HFFc6 (cell line): ENCODE measurements at places on chromosomes 6 and 20. TPM values are rescaled to one million over a fixed set of nuclear protein-coding genes. Genes with fewer than 3 reads are reported as not detected.

Gene CNKSR3
- total RNA-seq: 17.5 to 20.2 TPM (median 18.8 TPM) in 3 replicates

- no peaks in the 10 kb centered on the region for H3K36me3 ChIP-seq
- H3K27me3 ChIP-seq: peaks cover 28% of the 10 kb centered on the region
- DNase-seq: no peak
- no peaks in the 10 kb centered on the region for H3K4me1 ChIP-seq
- H3K27ac ChIP-seq: no peak overlapping the region
Observed at GRCh38 chr6:44361947-44362346, 19.5 kb downstream of the SPATS1 start.

GRCh38 chr6:156111913-156112312, 656.3 kb upstream of the NOX3 start:
- no peak for DNase-seq
- no peak overlapping the region for H3K4me3 ChIP-seq
- no peak overlapping the region for H3K27ac ChIP-seq
- no peaks in the 10 kb centered on the region for H3K4me1 ChIP-seq
- no peaks in the 10 kb centered on the region for H3K36me3 ChIP-seq

- peaks cover 3% of the 10 kb centered on the region; the same call in 1 of the 2 replicates for H3K27me3 ChIP-seq
- peak; percentile 57 for DNase-seq
- peak overlapping the region; percentile 46 for H3K4me3 ChIP-seq
- peak overlapping the region; percentile 88 for H3K27ac ChIP-seq
Observed at GRCh38 chr6:149080511-149080910, 237.0 kb upstream of the TAB2 start.

DNA sequence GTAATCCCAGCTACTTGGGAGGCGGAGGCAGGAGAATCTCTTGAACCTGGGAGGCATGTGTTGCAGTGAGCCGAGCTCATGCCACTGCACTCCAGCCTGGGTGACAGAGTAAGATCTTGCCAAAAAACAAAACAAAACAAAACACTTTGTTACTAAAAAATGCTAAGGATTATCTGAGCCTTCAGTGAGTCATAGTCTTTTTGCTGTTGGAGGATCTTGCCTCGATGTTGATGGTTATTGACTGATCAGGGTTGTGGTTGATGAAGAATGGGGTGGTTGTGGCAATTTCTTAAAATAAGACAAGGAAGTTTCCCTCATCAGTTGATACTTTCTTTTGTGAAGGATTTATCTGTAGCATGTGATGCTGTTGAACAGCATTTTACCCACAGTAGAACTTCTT, 196.8 kb upstream of the HDDC2 start:
- no peaks in the 10 kb centered on the region; the same call in 1 of the 2 replicates for H3K27me3 ChIP-seq
- no peak overlapping the region for H3K4me3 ChIP-seq
- no peak for DNase-seq
- no peak overlapping the region for H3K27ac ChIP-seq
- no peaks in the 10 kb centered on the region for H3K4me1 ChIP-seq

DNA sequence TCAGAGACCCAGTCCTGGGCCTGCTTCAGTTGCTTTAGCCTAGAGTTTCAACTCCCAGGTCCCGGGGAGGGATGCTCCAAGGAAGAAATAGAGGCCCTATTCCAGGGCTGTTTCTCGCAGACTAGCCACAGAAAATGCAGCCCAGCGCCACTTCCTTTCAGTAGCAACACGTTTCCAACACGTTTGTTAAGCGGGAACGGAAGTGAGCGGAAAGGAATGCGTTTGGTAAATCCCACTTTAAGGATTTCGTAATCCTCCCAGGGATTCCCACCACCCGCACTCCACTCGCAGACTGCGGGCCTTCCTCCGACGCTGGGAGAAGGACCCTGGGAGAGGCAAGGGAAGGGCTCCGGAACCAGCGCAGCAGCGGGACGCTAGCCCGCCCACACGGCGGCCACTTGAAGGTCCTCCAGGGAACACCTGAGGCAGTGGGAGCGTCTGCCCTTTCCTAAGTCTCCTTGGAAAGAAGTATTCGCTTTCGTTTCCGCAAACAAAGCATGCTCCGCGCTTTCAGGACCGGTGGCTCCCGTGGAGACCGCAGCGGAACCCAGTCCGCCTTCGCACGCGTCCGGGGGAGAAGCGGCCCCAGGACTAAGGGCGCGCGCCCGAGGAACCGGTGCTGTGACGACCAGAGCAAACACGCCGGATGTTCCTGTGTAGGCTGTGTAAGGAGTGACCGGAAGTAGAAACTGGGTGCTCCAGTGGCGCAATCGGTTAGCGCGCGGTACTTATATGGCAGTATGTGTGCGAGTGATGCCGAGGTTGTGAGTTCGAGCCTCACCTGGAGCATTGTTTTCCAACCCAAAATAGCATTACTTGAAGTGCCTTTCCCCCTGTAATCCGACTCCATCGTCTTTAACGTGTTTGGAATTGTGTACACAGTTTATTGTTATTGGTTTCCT, 227.6 kb upstream of the PRSS16 start:
- peaks cover 5% of the 10 kb centered on the region for H3K27me3 ChIP-seq
- peak; percentile 91 for DNase-seq
- H3K27ac ChIP-seq: peak overlapping the region; percentile 94
- H3K4me1 ChIP-seq: peaks cover 16% of the 10 kb centered on the region
- peaks cover 3% of the 10 kb centered on the region; the same call in 1 of the 2 replicates for H3K36me3 ChIP-seq

DNA sequence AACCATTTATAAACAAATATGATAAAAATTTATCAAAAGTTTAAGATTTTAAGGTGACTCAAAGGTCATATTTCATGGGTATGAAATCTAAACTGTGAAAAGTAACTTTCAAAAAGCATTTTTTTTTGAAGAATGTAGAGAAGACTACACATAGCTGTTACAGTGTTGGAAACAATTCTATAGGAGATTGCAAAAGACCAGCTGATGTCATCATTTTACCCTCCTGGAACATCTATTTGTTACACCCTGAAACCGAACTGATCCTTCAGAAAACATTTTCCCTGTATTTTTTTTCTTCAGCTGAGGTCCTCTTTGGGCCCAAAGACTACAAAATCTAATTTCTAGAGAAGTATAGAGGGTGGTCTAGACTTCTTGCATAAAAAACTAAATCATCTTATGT, 297.5 kb upstream of the FERMT1 start:
- H3K27me3 ChIP-seq: no peaks in the 10 kb centered on the region
- no peak overlapping the region for H3K4me3 ChIP-seq
- no peak overlapping the region for H3K27ac ChIP-seq

Gene GTSF1L
- total RNA-seq: not detected in 3 replicates

GRCh38 chr6:67792996-67793395, 842.1 kb upstream of the ADGRB3 start:
- H3K36me3 ChIP-seq: no peaks in the 10 kb centered on the region
- H3K27ac ChIP-seq: no peak overlapping the region
- no peak for DNase-seq
- no peak overlapping the region for H3K4me3 ChIP-seq
- H3K27me3 ChIP-seq: no peaks in the 10 kb centered on the region

DNA sequence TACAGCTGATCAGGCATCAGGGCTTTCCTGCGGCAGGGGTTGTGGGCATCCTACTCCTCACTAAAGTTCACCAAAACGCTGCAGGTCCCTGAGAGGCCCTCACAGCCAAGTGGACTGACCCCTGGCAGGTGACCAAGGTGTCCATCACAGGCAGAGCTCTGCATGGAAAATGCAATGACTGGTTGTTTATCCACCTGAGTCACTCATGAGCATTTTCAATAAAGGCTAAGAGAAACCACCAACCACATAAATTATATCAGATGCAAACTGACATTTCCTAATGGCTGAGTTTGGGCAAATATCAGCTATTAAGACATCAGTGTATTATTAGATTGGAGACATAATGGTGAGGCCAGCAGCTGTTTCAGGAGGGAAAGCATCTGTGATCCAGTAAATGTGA, 152.7 kb upstream of the SYNDIG1 start:
- no peak overlapping the region for H3K27ac ChIP-seq
- peaks cover 22% of the 10 kb centered on the region for H3K27me3 ChIP-seq
- H3K4me3 ChIP-seq: no peak overlapping the region

DNA sequence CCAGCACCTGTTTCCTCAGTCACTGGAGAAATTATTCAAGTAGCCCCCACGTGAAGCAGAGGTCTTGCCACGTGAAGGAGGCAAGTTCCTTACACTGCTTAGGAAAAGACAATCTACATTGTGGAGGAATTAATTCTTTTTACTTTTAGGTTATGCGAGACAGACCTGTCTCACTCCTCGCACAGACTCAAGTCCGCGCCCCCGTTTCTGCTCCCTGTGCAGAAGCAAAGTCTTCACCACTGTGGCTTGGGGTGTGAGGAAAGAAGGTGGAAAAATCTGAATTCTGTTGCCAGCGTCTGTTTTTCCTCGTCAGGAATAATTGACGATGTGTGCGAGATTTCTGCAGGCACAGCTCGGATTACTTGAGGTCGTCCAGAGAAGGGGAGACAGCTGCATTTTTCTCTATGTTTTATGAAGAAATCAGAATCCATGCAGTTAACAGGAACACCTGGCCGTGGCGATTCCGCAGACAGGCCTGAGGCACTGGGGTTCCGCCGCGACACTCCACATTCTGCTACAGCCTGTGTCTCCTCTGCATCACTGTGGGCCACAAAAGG, 185.1 kb downstream of the SMOC2 start:
- H3K36me3 ChIP-seq: no peaks in the 10 kb centered on the region
- H3K27me3 ChIP-seq: no peaks in the 10 kb centered on the region; the same call in 1 of the 2 replicates
- no peak overlapping the region for H3K4me3 ChIP-seq
- H3K27ac ChIP-seq: no peak overlapping the region
- DNase-seq: no peak
- H3K4me1 ChIP-seq: no peaks in the 10 kb centered on the region

Gene EZR
- 118 to 175 TPM (median 146 TPM) in 3 replicates for total RNA-seq

DNA sequence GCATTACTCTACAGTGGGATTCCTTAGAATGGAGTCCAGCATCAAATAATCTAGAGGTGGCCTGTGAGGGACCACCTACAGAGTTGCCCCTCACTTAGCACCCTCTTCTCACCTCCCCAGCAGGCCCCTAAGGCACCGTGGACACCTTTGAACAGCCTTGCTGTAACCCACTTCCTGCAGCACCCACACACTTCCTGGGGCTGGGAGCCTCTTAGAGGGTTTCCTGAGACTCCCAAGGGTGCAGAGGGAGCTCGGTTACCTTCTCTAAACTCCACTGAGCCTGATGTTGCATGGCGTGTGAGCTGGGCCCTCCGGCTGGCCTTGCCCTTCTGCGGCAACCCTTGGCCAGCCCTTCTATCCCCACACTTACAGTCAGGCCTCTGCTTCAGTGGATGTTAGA, 7.3 kb upstream of the SIRPG start:
- H3K36me3 ChIP-seq: no peaks in the 10 kb centered on the region
- peaks cover 14% of the 10 kb centered on the region for H3K27me3 ChIP-seq
- H3K27ac ChIP-seq: no peak overlapping the region

- peak; percentile 25 for DNase-seq
- H3K36me3 ChIP-seq: no peaks in the 10 kb centered on the region
- H3K27me3 ChIP-seq: peaks cover 2% of the 10 kb centered on the region; the same call in 1 of the 2 replicates
- no peak overlapping the region for H3K4me3 ChIP-seq
- H3K27ac ChIP-seq: no peak overlapping the region
Observed at GRCh38 chr6:82441047-82441855, 77.6 kb downstream of the TPBG start.

DNA sequence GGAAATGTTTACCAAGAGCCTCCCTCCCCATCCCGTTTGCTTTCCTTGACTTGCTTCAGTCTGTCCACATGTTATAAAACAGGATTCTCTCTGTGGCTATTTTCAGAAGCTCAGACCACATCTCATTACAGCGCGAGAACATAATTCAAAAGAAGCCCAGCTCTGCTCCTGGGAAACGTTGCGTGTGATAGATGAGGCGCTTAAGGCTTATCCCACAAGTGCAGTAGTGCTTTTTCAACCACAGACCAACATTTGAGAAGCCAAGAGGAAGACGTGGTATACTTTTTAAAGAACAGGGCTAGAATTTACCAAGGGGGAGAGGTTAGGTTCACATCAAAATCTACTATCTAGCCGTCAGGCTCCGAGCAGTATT, 239.5 kb downstream of the SLC24A3 start:
- H3K27ac ChIP-seq: no peak overlapping the region
- no peak for DNase-seq
- H3K4me1 ChIP-seq: no peaks in the 10 kb centered on the region

GRCh38 chr6:13273931-13274706, 54.2 kb downstream of the TBC1D7 start:
- peaks cover 5% of the 10 kb centered on the region for H3K27me3 ChIP-seq
- DNase-seq: no peak
- no peak overlapping the region for H3K27ac ChIP-seq
- no peak overlapping the region for H3K4me3 ChIP-seq
- no peaks in the 10 kb centered on the region for H3K36me3 ChIP-seq
